ENCODE measurements at places on chromosomes 1 and 21.

DNA sequence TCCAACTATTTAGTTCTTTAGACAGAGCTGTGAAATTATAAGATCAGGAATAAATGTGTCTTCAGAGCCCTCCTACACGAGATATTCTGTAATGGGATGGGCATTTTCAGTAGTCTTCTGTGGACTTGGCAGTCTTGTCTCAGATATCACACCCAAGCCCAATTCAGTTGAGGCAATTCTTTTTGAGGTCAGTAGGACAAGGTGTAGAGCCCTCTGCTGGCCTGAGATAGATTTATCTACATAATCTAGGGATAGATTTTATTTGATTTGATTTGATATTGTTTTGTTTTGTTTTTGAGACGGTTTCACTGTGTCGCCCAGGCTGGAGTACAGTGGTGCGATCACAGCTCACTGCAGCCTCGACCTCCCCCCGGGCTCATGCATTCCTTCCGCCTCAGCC is 77.5 kb downstream of the FMN2 start:
- no peak for DNase-seq

DNA sequence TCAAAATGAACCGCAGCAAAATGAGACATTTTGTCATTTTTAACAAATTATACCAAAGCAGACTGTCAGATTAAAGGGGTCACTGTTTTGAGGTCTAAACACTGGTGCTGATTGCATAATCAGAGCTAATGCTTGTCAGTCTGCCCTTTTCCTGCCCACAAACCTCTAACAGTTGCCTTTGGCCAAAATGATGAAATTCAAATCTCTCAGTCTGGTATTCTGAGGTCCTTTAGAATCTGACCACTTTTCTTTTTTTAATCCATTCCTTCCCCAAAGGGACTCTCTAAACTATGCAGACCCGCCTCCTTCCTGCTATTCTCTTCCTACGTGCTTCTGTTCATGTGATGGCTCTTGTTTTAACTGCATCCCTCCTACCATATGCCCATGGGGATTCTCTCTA is 145.2 kb upstream of the SPATA6 start:
- DNase-seq, result no peak

GRCh38 chr1:230696722-230697437 is 17.0 kb downstream of the AGT start:
- DNase-seq, result no peak

- no peak for DNase-seq
Measured at GRCh38 chr1:4033713-4034112, 133.6 kb upstream of the C1orf174 start.

DNA sequence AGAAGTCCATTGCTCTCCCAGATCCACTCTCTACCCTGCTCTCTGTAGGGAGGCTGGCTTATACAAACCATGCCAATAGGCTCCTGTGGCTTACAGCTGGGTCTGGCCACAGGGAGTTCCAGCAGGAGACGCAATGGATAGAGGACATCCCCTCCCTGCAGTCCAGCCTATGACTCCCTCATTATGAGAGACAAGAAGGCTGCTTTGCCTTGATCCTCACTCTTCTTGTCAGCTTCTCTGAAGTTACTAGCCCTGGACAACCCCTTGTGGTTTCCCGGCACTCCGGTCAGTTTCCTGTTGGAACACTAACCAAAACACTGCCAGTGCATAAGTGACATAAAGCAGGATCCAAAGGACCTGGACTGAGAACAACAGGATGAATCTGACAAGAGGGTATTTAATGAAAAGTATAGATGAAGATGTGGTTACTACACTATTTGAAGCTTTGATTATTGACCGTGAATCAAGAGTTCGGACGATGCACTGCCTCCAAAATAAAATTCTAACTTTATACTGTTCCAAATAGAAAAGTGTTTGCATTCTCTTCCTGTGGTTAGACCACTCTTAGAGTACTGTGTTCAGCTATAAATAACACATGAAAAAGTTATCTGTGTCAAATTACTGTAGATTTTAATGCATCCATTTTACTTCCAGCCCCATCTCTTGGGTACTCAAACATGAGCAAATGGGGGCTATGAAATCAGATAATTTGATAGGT is 32.7 kb upstream of the ZNF326 start:
- DNase-seq, result no peak

GRCh38 chr1:115983584-115983983 is 7.3 kb downstream of the SLC22A15 start:
- no peak for DNase-seq

DNA sequence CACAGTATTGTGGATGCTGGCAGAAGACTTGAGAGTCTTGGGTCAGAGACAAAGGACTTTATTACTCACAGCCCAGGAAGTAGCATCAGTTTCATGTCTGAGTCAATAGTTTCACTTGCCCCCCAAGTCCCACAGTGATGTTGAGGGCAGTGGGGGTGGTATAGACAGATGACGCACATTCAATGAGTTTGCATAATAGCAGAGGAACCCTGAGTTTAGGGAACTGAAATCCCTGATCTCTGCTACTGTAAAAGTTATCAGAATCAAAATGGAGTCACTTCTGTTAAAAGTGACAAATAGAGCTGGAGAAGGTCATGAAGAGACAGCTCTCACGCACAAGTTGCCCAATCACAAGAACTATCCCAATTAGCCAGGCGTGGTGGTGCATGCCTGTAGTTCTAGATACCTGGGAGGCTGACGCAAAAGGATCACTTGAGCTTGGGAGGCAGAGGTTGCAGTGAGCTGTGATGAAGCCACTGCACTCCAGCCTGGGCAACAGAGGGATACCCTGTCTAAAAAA is 11.5 kb upstream of the HCRTR1 start:
- DNase-seq, result no peak

DNA sequence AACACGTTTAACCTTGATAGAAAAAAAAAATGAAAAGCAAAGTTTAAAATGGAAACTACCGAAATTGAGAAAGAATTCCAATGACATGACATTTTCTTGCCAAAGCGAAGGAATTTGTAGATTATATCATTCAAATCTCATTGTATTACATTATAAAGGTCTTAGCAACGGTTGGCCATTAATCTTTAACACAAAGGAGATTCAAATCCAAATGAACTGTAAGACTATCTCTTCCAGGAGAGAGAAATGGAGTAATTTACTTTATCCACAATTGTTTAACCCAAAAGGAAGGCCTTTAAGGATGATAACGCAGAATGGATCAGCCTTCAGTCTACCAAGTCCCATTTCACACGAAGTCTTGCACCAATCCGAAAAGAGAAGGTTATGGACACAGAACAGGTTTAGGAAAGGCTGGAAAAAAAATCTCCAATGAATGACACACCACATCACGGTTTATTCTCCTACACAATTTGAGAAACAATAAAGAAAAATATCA is 1.5 kb downstream of the ENAH start:
- DNase-seq, result no peak

- DNase-seq, result no peak
Measured at GRCh38 chr21:37380349-37381323, 14.1 kb downstream of the DYRK1A start.

- no peak for DNase-seq
Measured at GRCh38 chr1:67532452-67533216, 102.4 kb upstream of the SERBP1 start.

DNA sequence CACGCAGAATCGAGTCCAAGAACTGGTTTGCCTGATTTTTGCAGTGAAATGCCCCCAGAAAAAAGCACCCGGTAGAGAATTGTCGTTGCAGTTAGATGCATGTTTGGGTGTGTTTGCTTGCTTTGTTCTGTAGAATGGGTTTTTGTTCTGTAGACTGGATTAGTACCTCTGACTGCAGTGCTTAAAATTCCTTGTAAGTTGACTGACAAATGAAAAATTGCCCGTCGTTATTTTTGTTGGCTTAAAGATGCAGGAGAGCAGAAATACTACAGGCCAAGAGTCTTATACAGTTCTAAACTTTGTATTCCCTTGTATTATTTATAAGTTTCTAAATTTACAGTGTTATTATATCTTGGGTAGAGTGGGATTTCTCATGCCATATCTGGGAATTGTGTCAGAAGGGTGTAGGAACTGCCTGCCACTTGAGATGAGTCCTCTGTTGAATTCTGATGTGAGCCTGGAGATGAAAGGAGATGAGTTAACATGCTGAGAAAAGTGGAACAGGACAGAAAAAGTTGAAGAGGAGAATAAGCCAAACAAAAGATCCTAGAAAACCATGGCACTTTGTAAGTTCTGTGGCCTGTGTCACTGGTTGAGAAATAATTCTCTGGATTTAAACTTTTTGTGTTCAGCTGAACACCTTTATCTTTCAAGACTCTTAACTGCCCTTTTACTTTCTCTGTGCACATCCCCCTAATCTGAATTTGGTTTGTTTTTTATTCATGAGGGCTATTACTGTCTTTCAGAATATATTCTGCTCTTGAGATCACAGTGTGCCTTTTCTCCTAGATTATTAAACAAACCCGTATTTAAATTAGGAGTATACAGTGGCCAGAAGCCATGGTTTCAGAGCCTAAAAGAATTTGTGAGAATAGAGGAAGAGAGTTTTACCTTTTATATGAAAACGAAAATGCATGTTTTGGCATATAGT is 1.4 kb downstream of the DESI2 start:
- DNase-seq, result no peak

GRCh38 chr1:167301355-167301754 is 80.7 kb downstream of the POU2F1 start:
- DNase-seq, result no peak

GRCh38 chr21:36780861-36781260 is 81.9 kb downstream of the SIM2 start:
- DNase-seq, result no peak

- DNase-seq, result no peak
Measured at GRCh38 chr1:55700359-55701130, 485.4 kb upstream of the USP24 start.

DNA sequence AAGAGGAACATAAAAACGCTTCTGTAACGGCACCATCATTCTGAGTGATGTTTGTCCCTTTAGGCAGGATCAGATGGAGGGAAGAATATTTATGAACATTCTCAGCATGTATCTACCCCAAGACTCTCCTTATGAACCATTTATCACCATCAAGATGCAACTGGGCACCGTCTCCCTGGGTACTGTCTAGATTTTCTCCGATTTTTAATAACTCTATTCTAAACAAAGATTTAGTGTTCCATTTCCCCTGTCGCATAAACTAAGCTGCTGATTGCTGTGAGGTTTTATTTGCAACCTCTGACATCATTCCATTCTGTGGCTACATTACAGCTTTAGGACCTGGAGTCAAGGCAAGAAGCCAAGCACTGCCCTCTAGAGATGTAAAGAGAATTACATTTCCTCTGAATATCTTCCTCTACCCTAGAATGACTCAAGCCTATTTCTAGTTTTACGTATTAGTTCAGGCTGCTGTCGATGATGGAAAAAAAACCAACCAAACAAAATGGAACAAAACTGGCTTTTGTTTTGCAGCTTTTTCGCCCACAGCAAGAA is 130.1 kb upstream of the MAP1LC3C start:
- no peak for DNase-seq

DNA sequence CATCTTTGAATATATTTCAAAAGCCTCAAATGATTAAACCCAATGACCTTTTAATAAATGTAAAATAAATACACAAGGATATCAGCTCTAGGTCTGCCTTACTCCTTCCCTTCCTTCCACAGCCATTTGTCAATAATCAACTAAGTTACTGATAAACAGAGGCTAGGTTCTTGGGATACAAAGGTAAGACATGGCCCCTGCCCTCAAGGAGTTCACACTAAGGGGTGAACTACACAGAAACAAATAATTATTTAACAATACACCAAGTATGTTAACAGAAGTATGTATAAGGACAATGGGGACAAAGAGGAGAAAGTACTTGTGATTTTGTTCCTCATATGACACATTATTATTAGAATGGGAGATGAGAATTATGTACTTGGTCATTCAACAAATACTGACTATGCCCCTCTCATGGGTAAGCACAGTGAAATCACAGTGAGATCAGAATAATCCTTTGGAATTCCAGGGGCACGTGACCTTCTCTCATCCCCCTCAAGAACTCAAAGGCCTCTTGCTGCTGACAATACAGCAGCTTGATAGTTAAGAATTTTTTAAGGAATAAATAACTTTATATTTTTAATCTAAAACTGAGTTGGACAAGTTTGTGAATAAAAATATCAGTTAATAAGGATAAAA is 40.2 kb downstream of the ATP1B1 start:
- no peak for DNase-seq

- DNase-seq, result peak; percentile 16
Measured at GRCh38 chr21:42618707-42619102, 34.7 kb upstream of the PDE9A start.

DNA sequence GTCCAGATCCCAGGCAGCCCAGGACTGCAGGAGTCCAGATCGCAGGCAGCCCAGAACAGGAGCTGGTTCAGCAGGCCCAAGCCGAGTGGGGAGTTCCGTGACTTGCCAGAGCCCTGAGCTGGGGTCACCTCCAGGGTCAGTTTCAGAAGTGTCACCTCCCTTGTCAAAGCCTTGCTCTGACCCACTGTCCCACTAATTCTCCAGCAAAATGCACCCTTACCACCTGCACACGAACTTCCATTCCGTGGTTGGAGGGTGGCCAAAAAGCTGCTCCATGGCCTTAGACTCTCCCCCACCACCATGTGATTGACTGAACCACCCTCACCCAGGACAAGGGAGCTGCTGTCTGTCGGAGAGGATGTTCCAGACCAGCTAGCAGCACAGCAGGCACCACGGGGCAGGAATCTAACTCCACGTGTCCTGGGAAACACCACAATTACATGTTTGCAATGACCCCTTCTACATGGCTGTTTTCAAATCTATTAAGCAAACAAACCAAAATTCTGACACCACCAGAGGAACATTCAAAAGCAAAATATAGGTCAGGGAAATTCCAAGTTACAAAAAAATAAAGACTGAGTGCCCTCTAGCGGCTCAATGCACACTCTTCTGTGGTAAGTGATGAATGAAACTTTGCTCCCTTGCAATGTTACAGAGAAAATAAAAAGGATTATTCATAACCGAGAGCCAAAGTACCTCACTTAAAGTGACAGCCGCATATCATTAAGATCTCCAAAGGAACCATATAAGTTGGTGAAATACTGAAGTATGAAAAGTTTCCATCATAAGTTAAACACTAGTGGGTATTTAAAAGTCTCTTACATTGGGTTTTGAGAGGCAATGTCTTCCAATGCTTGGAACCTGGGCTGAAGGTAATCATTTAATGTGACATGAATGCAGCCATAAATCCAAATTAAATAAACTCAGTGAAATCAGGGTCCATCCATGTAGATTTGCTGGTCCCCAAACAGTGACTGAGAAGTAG is 76.3 kb downstream of the NPHP4 start:
- no peak for DNase-seq

GRCh38 chr1:54996359-54996868 is 2.3 kb upstream of the BSND start:
- DNase-seq, result peak; percentile 53

DNA sequence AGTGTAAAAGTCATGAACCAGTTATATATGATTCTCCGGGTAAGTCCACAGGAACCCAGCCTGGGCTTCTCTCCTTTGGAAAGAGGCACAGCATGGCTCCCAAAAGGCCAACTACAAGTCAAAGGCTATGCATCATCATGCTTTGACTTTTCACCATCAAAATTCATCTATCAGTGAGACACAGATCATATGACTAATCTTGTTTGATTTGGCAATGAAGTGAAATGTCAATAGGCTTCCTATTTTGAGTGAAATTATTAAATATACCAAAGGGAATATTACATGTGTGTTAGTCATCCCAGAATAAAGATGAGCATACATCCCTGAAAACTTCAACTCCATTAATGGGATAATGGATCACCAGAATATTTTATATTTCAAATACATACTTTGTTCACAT is 83.5 kb upstream of the ADGRL2 start:
- DNase-seq, result no peak

All from dorsolateral prefrontal cortex (tissue), 122 donors.